ENCODE measurements at places on chromosomes 5 and 9. TPM values are rescaled to one million over a fixed set of nuclear protein-coding genes. Genes with fewer than 3 reads are reported as not detected.
A peak's percentile ranks its signal among the peaks of the same experiment; 100 is the strongest.

- DNase-seq, result no peak
Measured at GRCh38 chr5:154770111-154770510, 14.9 kb downstream of the LARP1 start.

DNA sequence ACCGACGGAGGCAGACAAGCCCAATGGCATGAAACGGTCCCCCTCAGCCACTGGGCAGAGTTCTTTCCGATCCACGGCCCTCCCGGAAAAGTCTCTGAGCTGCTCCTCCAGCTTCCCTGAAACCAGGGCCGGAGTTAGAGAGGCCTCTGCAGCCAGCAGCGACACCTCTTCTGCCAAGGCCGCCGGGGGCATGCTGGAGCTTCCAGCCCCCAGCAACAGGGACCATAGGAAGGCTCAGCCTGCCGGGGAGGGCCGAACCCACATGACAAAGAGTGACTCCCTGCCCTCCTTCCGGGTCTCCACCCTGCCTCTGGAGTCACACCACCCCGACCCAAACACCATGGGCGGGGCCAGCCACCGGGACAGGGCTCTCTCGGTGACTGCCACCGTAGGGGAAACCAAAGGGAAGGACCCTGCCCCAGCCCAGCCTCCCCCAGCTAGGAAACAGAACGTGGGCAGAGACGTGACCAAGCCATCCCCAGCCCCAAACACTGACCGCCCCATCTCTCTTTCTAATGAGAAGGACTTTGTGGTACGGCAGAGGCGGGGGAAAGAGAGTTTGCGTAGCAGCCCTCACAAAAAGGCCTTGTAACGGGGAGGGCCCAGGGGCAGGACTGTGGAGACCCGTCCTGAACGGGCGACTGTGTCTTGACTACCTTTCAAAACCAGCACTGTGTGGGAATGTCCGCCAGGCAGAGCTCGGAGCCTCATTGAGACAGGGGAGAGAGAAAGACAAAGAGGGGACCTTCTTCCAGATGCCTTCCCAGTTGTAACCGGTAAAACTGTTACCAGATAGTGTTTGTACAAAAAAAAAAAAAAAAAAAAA, 29.9 kb downstream of the CD180 start:
- peak; percentile 58 for DNase-seq

- DNase-seq, result no peak
Measured at GRCh38 chr9:95461448-95462248, 55.1 kb downstream of the PTCH1 start.

TSSK1B gene
- polyA plus RNA-seq, result not detected

HACD4 gene
- polyA plus RNA-seq, result 6.7 TPM
